ENCODE measurements at places on chromosomes 11 and 22. TPM values are rescaled to one million over a fixed set of nuclear protein-coding genes. Genes with fewer than 3 reads are reported as not detected.

DNA sequence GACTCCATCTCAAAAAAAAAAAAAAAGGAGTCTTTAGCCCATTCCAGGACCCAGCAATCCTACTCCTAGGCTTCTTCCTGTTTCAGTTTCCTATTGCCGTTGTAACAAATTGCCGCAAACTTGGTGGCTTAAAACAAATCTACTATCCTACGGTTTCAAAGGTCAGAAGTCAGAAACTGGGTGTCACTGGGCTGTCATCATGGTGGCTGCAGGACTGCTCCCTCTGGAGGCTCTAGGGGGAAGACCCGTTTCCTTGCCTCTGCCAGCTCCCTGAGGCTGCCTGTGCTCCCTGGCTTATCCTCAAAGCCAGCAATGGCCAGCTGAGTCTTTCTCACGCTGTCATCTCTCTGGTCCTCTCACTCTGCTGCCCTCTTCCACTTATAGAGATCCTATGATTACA lies 8.7 kb upstream of the DAGLA start:
- H3K27me3 ChIP-seq: no peaks in the 10 kb centered on the region
- no peak overlapping the region for H3K27ac ChIP-seq
- H3K36me3 ChIP-seq: no peaks in the 10 kb centered on the region
- no peak overlapping the region for H3K4me3 ChIP-seq
- H3K4me1 ChIP-seq: no peaks in the 10 kb centered on the region

The CCDC81 gene
- 0.17 TPM for polyA plus RNA-seq

The RASL10A gene
- polyA plus RNA-seq: 0.95 TPM

DNA sequence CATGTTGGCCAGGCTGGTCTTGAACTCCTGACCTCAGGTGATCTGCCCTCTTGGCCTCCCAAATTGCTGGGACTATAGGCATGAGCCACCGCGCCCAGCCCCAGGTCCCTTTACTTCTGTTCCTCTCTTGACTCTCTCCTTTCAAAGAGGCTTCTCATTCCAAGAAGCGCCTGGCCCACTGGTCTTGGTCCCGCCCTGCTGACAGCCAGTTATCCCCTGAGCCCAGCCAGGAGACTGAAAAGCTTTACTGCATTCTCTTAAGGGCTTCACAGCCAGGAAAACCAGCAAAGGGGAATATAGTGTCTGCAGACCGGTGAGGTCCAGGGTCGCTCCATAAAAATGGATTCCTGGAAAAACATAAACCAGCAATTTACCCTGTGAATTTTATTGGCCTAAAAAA lies 68.3 kb downstream of the NFAM1 start:
- no peak overlapping the region for H3K4me3 ChIP-seq
- no peaks in the 10 kb centered on the region for H3K4me1 ChIP-seq
- no peak for DNase-seq
- H3K27me3 ChIP-seq: peaks cover 19% of the 10 kb centered on the region
- H3K36me3 ChIP-seq: no peaks in the 10 kb centered on the region

The TREH gene
- 1.7 TPM for polyA plus RNA-seq
